ENCODE measurements at places on chromosomes 7 and 10.

- DNase-seq = no peak
Observed at GRCh38 chr10:72625276-72625607, 637 bp downstream of the MICU1 start.

GRCh38 chr10:79055892-79056291 lies 12.9 kb upstream of the ZMIZ1 start:
- DNase-seq = no peak

DNA sequence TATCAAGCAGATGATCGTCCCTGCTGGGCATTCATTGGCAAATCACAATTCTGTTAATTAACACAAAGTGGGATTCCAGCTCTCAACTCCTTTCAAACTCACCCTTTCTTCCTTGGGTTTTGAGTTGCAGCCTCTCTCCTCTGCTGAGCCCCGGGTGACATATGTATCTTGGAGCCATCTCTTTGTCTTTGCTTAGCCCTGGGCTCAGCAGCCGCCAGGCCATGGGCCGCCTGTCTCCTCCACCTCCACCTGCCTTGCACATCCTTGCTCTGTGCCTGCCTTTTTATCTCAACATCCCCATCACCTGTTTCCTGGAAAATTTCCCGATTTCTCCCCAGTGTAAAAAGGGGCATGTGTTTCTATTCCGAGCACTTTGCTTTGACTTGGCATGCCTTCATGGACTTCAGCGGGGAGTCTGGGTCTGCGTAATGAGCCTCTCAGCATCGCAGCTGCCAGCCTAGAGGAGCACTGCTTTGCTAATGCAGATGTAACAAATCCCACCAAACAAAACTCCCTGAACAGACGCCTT lies 141.3 kb upstream of the AGK start:
- DNase-seq = no peak

DNA sequence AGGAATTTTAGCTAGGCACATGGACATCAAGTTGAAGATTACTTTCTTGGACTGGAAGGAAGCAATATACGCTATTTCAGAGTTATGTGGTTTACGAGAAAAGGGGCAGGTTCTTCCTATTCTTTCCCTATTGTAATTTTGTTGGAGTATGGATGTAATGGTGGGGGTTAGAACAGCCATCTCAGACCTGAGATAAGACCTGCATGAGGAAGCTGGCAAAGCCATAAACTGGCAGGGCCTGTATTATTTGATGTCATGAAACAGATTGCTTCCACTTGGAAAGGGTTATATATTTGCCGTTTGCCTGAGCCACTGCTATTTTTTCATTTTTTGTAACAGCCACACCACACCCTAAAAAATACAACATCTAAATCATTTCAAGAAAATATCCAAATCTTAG lies 220.5 kb upstream of the MAGI2 start:
- no peak for DNase-seq

DNA sequence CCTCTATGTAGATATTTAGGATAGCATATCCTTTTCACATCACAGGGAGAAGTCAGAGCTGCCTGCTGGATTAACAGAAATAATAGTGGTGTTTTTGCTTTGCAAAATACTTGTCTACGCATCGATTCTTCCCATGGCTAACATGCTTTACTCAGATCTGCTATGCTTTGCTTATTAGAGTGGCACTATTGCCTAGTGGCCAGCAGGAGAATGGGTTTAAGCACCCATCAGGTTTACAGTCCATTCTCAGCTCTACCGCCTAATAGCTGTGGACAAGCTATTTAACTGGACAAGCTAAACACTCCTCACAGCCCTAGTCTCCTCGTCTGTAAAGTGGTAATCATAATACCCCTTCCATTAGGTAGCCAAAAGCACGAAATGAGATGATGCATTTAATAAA lies 218.2 kb upstream of the CCDC6 start:
- no peak for DNase-seq

GRCh38 chr7:110061387-110061786 lies 1029.5 kb upstream of the LRRN3 start:
- no peak for DNase-seq

DNA sequence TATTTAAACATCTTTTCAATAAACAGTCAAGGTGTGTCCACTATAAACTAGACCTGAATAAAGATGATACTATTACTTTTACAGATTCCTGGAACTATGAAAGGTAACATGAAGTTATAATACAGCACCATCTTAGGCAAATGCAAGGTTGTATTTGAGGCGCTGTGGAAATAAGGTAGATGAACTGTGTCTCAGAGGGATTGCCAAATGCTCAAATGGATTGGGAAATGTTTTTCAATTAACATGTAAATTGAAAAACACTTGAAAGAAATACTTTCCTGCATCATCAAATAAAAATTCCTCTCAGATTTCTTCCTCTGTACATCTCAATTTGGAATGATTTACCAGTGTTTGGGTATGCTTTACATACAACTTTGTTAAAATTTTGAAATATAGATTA lies 139.4 kb downstream of the DKK1 start:
- DNase-seq = no peak

Measured in kidney capillary endothelial cell (primary cell).